ENCODE measurements at places on chromosomes 4 and X. TPM values are rescaled to one million over a fixed set of nuclear protein-coding genes. Genes with fewer than 3 reads are reported as not detected.
A peak's percentile ranks its signal among the peaks of the same experiment; 100 is the strongest.

TBX22 gene
- not detected for total RNA-seq

ACE2 gene
- total RNA-seq: not detected

GRCh38 chr4:54439831-54440243 lies 210.7 kb downstream of the PDGFRA start:
- no peak for DNase-seq

CYLC1 gene
- not detected for total RNA-seq

DGAT2L6 gene
- total RNA-seq: not detected

FHDC1 gene
- not detected for total RNA-seq

DNA sequence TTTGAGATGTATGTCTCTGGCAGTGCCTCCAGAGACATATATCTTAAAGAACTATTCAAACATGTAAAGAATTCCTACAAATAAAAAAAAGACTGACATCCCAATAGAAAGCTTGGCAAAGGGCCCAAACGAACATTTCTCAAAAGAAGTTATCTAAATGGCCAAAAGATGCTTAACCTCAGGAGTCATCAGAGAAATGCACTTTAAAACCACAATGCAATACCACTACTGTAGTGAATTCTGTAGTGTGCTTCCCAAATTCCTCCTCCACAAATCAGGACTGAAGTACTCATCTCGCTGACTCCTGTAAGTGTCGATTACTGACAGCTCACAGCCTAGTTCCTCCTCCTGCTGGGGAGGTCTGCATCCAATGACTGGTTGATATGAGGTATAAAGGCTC lies 129.0 kb upstream of the MAMLD1 start:
- DNase-seq: no peak

TEX13B gene
- total RNA-seq: not detected

DNA sequence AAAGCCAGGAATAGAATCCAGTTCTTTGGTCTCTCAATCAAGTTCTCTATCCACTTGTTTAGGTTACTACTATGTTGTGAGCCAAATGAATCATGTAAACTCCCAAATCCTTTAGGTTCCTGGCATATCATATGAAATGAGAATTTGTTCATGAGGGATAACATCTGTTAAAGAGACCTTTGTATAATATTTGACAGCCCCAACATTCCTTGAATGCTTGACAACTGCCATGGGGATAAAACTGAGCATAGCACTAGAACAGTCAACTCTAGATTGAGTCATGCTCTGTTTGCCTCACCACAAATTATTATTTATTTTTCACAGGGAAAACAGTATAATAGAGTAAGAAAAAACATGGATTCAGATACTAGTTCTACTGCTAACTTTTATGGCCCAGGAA lies 93.3 kb downstream of the NAA11 start:
- no peak for DNase-seq

- DNase-seq: no peak
Measured at GRCh38 chrX:70096052-70096451, 33.8 kb downstream of the OTUD6A start.

DNA sequence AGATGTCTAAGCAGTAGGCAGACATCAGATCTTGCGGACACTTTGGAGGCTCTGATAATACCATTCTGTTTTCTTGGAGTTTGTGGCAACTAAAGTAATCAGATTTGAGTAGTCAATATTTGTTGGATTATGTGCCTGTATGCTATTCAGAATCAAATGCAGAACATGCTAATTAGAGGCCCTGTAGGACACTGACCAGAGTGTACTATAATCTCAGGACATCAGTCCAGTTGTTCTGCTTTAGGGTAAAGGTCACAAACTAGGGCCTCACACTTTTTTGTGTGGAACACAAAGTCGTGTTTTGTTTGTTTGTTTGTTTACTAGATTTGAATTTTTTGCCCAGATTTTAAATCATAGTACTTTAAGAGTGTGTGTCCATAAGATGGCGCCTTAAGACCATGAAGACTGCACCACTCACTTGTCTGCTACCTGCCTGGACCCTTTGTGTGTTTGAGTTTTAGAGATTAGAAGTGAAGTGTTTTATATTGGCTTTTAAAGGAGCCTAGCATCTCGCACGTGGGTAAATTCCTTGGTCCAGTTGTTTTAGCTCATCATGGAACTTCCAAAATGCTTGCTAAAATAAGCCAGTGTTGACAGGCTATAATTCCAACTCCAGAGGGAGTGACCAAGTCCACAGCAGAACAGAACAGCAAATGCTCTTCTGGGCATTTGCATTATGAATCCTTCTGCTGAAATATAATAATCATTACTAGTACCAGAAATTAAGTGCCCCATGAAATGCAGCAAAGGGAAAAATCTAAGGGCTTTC lies 34.7 kb downstream of the IL13RA1 start:
- DNase-seq: no peak

DNA sequence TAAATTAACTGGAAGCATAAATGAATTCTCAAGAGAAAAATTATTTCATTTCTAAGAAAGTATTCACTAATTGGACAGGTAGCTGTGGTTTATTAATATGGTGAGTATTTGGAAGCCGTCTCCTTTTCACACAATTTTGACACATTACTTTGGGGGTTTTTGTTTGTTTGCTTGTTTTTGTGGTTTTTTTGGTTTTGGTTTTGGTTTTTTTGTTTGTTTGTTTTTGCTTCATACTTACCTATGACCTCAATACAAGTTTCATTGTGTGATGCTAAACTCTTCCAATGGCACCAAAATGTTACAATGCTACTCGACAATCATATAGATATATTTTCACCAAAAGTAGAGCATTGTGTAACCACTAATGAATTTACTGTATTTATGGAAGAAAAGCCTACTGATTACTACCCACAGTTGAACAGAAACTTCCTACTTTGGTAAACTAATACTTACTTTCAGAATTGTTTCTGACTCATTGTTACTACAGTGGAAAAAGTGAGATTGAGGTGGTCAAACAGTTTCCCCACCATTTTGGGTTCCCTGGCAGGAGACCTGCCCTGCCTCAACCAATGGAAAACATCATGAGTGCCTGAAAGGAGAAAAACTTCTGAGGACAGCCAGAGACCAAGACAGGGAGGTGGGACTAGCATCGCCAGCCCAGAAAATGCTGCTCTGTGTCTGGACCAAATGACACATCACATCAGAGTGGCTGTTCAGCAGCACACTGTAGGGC lies 443.1 kb downstream of the HNRNPD start:
- no peak for DNase-seq

DNA sequence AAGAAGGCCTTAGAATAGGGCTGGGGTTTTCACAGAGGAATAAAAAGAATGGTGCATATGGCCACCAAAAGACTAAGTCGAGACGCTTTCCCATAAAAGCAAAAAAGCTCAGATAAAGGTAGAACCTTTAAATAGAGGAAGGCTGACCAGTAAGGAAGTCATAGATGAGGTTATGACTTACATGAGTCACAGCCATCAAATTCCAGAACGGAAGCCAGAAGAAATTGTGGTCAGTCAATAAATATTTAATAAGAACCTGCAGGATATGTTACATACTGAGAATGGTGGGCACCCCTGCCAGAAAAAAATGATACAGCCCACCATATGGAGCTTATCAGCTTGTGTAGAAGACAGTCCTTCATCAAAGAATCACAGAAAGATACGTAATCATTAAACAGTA lies 120.1 kb downstream of the MANBA start:
- DNase-seq: no peak

GRCh38 chr4:108544481-108544880 lies 75.9 kb upstream of the RPL34 start:
- no peak for DNase-seq

DNA sequence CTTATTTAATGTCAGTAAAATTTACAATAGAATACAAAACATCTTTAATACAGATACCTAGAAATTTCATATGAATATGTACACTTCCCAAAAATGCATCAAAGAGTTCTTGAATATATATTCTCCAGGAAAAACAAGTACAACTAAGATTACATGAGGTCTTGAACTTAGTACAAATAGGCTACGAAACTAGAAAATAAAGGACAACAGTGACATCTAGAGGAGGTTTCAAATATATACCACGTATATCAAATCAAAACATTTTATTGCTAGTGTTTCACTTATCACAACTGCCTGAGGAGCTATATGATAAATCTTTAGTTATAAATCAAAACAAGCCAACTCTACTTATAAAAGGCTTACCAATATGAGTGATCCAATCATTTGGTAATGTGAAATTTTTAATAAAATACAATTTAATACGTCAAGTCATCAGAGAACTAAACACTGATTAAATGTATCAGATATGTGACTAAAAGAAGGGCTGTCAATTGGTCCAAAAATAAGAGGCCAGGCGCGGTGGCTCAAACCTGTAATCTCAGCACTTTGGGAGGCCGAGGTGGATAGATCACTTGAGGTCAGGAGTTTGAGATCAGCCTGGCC lies 36.6 kb downstream of the ANAPC10 start:
- DNase-seq: peak; percentile 67

- no peak for DNase-seq
Measured at GRCh38 chr4:3030566-3031356, 43.6 kb downstream of the HTT-AS start.

PCSK1N gene
- 4.9 TPM for total RNA-seq

DNA sequence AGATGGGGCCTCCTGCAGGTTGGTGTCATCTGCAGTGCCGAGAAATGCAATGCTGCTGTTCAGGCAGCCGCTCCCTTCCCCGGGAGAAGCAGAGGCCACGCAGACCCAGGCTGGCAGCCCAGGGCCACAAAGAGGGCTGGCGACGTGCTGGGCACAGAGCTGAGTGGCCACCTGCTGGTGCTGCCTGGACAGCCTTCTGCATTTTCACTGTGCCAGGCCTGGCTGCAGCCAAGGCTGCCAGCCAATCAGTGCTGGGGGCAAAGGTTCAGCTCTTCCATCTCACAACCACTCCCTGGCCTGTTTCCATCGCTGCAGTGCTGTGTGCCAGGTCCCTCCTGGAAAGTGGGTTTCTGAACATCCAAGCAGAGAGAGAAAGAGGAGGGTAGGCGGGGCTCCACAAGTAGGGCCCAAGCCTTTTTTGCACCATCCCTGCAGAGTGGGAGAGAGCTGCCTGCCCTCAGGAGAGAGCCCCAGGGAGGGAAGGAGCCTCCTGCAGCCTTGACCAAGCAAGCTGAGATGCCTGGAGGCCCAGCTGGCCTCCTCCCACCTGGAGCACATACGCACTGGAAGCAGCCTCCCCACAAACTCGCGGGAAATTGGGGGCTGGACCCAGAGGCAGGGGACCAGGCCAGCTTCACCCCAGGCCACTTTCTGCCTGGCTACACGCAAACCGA lies 20.1 kb downstream of the ADRA2C start:
- no peak for DNase-seq

TSR2 gene
- total RNA-seq: 36.5 TPM

GRCh38 chrX:129877401-129877800 lies 28.6 kb upstream of the UTP14A start:
- DNase-seq: no peak

KIF4A gene
- 0.19 TPM for total RNA-seq

TXK gene
- total RNA-seq: 69.9 TPM

DNA sequence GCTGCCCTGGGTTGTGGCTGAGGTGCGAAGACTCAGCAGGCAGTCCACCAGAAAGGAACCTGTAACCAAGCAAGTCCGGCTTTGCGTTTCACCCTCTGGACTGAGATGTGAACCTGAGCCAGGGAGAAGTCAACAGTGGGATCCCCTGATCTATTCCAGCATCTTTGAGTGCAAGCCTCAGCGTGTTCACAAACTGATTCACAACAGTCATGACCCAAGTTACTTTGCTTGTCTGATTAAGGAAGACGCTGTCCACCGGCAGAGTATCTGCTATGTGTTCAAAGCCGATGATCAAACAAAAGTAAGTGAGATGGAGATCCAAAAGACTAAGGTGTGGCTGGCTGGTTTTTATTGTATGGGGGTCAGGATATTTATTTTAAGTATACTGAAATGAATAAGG lies 11.3 kb downstream of the TBC1D1 start:
- no peak for DNase-seq

UGT2B11 gene
- total RNA-seq: not detected

MAGED4B gene
- total RNA-seq: 1.3 TPM

- DNase-seq: no peak
Measured at GRCh38 chrX:10197279-10198210, 40.8 kb downstream of the CLCN4 start.

DNA sequence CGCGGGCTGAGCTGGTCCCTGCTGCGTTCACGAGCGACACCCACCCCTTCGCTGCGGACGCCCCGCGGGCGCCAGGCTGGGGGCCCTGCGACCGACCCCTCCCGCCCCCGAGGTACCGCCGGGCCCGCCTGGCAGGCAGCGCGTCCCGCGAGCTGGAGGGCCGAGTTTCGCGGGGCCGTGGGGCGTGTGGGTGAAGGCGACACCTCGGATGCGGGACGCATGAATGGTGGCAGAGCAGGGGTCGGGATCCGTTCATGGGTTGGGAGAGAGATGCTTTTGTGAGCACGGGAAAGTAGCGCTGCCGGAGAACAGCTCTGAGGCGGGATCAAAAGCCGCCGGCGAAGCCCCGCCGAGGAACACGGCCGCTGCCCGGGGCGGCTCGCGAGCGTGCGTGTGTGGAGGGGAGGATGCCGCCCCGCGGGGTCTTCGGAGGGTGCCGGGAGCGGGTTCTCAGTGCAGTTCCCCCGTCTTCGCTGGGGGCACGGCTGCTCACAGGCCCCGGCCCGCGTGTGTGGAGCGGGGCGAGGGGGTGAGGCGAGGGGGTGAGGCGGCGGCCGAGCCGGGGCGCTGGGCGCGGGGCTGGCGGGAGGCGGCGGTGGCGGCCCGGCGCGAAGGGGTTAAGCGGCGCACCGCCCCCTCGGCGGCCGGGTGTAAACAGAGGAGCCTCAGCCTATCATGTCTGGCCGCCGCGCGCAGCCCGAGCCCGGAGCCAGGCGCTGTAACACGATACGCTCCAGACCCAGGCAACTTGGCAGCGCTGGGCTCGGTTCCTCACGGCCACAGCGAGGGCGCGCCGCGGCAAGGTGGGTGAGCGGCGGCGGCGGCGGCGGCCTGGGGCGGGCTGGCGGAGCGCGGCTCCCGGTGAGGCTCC lies 205.3 kb downstream of the TENM3 start:
- DNase-seq: peak; percentile 33

DNA sequence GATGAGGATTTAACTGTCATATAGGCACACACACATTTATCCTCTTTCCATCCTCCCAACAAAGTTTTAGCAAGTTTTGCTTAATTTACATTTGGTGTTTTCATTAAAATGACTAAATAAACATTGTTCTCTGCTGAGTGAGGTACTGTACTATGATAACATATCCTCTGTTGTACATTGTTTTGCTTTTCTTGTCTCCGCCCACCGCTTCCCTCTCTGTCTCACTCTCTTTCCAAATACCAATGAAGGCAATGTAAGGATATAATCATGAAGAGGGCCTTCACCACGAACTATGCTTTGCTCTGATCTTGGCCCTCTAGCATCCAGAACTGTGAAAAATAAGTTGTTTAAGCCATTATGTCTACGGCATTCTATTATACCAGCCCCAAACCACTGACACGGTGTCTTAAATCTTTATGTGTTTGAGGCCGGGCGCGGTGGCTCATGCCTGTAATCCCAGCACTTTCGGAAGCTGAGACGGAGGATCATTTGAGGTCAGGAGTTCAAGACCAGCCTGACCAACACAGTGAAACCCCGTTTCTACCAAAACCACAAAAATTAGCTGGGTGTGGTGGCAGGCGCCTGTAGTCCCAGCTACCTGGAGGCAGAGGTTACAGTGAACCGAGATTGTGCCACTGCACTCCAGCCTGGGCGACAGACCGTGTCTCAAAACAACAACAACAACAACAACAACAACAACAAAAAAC lies 65.3 kb downstream of the HPRT1 start:
- no peak for DNase-seq
